ENCODE measurements at places on chromosomes 16 and 17.

DNA sequence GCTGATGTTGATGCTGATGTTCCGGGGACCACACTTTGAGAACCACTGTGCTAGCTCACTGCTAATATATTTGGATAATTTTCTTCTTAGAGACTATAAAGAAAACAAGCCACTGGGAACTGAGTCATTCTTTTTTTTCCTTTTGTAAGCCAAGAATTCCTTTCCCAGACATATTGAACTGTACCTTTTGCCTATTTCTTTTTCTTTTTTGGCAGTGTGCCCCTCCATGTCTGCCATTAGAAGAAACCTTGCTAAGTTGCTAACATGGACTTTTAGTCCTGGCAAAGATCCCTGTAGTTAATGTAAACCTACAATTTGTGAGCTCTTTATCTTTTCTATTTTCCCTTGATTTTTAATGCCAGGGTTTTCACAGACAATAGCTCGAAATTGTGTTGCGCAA, 17.3 kb upstream of the ERCC4 start:
- no peak for DNase-seq

- DNase-seq: no peak
These were observed at the start of gene FSCN2 for GRCh38 chr17:81527591-81528383. Gene FSCN2, plus strand, starts transcription at chr17:81528377. Its CDS starts 155 bp downstream, at chr17:81528532.

DNA sequence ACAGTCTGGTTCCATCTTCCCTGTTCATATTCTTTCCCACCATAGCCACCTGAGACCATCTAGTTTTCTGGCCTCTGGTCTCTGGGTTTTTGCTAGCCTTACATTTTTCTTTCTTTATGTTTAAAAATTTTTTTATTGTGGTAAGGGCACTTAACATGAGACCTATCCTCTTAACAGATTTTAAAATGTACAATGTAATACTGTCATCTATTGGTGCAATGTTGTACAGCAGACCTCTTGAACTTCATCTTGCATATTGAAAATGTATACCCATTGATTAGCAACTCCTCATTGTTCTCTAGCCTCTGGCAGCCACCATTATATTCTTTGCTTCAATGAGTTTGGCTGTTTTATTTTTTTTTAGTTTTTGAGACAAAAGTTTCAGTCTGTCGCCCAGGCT, 39.2 kb downstream of the ITGAM start:
- no peak for DNase-seq

- peak; percentile 8 for DNase-seq
These were observed 26.9 kb downstream of the RGS9 start for GRCh38 chr17:65163990-65164495.

GRCh38 chr16:22031483-22032083, 23.7 kb downstream of the MOSMO start:
- no peak for DNase-seq

GRCh38 chr17:82154881-82155331, 56.9 kb upstream of the FASN start:
- DNase-seq: no peak

GRCh38 chr17:62098623-62099231, 33.6 kb upstream of the MED13 start:
- peak; percentile 69 for DNase-seq

DNA sequence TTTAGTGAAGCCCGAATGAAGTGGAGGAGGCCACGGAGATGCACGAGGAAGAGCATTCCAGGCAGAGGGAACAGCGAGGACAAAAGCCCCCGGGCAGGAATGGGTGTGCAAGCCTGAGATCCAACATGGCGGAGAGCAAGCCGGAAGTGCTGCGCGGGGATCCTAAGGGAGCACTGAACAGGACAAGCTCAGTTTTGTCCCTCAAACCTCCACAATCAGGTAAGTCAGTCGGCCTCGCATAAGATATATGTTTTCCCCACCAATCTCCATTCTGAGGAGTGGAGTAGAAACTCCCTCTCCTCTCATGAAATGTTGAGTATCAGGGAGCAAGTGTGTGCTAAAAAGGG, 32.9 kb upstream of the USP22 start:
- no peak for DNase-seq

Measured in inflammatory macrophage (primary cell).